ENCODE measurements at places on chromosomes 1 and 21. TPM values are rescaled to one million over a fixed set of nuclear protein-coding genes. Genes with fewer than 3 reads are reported as not detected.

The ADGRL4 gene
- not detected for total RNA-seq

DNA sequence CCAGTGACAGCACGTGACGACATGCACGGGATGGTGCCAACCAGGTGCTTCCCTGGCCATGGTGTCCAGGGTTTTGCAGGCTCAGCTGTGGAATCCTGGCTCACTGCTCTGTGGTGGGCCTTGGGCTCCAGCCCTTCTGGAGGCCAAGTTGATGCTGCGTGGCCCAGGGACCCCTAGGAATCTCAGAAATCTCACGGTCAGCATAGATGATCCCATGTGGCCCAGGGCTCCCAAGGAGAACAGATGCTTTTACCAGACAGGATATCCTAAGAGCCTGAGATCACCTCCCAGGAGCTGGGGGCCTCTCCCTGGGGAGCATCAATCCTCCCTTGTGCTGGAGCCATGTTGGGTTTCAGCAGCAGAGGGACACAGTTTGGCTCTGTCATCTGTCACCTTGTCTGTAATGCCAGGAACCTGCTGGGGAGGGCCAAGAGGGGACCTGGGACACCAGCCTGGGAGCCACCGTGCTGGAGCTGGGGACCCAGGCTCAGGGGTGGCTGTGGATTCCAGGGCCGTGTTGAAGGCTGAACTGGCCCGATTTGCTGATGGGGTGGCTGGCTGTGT lies 63.9 kb downstream of the TRIM11 start:
- DNase-seq, result no peak

The ACOT11 gene
- total RNA-seq, result not detected

The TFF3 gene
- not detected for total RNA-seq

The CYP4X1 gene
- total RNA-seq, result not detected

GRCh38 chr1:22189619-22190018 lies 46.7 kb upstream of the WNT4 start:
- DNase-seq, result no peak

The CYP4B1 gene
- total RNA-seq, result not detected

GRCh38 chr1:248812736-248813425 lies 12.8 kb downstream of the SH3BP5L start:
- DNase-seq, result no peak

DNA sequence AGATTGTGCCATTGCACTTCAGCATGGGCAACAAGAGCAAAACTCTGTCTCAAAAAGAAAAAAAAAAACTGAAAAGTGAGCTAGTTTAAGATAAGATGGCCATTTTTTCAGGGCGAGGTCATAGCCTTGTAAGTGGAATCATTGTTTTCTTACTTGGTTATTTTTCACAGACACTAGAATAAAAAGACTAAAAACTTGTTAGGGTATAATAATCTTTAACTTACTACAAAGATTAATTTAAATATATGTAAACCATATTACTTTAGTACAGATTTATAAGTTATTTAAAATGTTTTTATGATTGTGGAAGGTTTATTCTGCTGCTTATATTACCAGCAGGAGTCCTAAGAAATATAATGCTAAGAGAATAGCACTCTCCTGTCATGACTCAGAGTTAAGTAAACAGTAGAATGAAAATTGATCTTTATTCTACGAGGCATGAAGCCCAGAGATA lies 23.5 kb downstream of the ANGPTL1 start:
- DNase-seq, result no peak

DNA sequence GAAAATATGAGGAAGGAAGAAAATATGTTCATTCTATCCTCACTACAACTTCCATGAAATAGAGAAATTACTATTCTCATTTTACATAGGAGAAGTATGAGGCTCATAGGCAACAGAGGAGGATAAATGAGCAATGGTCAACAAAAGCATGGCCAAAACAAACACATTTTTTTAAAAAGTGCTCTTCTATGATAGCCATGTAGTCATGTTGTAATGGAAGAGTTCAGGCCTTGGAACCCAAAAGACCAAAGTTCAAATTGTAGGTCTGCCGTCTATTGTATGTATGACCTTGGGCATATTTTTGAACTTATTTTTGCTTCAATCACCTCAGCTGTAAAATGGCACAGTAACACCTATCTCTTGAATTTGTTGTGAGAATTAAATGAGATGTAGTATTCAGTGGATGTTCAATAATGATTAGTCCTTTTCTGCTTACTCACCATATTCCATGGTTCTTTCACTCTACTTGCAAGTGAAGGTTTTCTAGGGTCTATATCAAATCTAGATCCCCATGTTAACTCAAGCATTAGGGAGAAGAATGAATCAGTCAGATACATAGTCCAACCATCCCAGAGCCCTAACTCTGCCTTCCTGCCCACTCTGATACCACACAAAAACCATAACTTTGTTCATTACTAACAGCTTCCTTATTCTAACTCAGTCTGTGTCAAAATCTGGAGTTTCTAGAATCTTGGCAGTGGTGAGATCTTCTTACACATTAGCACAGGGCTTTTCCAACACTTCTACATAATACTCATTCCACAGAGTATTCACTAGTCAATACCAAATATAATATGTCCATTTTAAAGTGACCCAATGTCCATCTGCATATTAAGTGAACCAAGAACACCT lies 353.2 kb downstream of the PLPP3 start:
- no peak for DNase-seq
